ENCODE measurements at places on chromosomes 2 and 18.

DNA sequence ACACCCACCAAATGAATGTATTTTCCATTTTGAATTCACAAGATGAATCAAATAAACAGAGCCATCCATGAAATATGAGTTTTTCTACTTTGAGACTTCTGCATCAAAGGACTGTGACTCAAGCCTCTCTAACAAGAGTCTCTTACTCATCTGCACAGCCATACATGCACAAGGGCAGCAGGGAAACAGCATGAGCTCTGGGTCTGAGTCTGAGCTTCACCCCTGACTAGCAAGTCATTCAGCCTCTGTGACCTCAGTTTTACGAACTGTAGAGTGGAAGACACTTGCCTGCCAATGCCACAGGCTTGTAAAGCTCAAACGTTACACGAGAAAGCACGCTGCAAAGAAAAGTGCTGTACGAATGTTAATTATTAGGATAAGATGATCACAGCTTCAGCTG lies 42.9 kb downstream of the MREG start:
- DNase-seq = no peak

DNA sequence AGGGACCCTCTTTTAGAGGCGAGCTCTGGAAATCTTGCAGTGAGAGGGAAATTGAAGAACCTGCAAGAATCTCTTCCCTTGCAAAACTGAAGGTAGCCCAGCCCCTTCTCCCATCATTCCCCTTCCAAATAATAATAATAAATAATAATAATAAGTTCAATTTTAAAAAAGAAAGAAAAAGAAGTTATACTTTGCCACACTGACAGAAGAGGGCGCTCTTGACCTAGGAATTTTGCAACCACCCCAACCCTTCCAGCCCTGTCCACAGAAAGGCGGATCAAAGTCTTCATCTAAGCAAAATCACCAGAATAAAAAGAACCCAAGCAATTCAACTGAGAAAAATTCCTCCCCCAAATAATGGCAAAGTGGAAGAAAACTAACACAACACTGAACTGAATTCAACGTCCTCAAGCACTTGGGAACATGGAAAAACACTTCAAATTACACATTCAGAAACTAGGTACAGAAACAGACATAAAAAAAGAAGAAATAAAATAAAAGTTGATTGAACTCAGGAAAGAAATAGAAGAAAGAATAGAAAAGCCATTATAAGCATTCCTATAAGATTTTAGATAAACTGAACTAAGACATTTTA lies 98.9 kb upstream of the GLS start:
- peak; percentile 46 for DNase-seq

DNA sequence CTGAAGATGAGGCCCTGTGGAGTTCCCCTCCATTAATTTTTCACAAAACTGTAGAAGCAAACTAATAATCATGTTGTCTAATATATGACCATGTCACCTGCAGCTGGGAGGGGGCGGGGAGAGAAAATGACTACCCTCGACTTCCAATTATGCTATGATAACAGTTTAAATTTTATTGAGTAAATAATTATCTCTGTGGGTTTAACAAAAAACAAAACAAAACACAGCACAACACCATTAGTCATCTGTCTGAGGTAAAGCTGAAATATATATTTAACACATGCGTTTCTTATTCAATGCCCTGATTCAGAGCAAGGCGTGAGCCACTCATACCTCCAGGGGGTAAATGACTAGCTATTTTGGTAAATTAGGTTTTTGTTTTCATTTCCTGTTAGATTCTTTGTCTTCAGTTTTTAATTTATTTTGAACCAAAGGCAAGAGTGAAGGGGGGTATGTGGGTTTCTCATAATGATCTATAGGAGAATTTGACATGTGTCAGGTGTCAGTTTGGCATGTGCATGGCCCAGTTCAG lies 77.4 kb upstream of the ZCCHC2 start:
- DNase-seq = no peak

GRCh38 chr2:173963323-173963816 lies 1.8 kb downstream of the SP3 start:
- peak; percentile 79 for DNase-seq

- DNase-seq = peak; percentile 39
These were observed 117.6 kb downstream of the METTL8 start for GRCh38 chr2:171316220-171316619.

- DNase-seq = no peak
These were observed 3.7 kb downstream of the IL1RL2 start for GRCh38 chr2:102190430-102191107.

DNA sequence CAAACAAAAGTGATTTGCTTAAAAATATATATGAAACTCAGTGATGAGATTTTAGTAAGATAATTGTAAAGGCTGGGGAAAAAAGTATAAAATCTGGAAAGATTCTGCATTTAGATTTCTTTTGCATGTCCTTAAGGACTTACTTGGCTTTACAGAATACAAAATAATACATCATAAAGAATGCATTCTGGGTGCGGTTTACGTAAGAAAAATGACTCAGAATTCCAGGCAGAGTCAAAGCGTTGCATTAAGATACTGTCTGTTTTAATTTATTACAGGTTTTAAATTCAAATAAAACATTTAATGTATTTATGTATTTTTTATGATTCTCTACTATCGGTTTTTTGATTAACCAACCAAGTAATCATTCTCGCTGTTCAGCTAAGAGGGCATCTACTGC lies 178.0 kb downstream of the SH3BP4 start:
- DNase-seq = no peak

- no peak for DNase-seq
These were observed 364.8 kb downstream of the TGIF1 start for GRCh38 chr18:3814816-3815215.

- no peak for DNase-seq
These were observed 10.1 kb downstream of the TWIST2 start for GRCh38 chr2:238857959-238858358.

GRCh38 chr2:26191316-26192159 lies 18.6 kb downstream of the GAREM2 start:
- DNase-seq = no peak

DNA sequence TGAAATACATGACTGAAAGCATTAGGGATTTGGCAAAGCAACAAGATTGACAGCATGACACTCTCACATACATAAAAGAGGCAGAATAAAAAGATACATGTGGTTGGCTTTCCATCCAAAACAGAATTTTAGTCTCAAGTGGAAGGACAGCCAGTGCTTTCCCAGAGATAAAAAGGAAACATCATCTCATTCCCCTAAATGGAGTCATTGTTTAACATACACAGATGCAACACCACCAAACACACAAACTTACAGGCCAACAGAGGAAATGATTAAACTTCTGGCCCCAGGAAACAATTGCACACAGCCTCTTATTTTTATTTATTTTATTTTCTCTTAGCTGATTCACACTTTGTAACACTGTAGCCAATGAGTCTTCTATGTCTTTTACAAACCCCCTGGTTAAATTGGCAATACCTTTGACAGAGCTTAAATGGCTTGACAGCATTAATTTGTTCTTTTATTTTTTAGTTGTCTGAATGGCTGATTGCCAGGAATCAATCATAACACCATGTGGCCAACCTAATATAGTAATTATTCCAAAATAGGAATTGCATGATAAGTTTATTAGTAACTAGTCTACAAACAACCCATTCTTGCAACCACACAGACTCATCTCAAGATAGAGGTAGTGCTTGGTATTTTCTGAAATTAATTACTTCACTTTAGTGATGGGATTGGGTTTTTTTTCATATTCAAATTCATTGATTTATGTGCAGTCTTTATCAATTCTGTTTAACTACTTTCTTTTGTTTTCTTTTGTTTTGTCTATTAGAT lies 190.5 kb downstream of the RND3 start:
- no peak for DNase-seq

GRCh38 chr18:49177071-49177470 lies 226.3 kb upstream of the SMAD7 start:
- DNase-seq = no peak

- DNase-seq = peak; percentile 29
These were observed 9.9 kb downstream of the ALPK2 start for GRCh38 chr18:58618822-58619595.

DNA sequence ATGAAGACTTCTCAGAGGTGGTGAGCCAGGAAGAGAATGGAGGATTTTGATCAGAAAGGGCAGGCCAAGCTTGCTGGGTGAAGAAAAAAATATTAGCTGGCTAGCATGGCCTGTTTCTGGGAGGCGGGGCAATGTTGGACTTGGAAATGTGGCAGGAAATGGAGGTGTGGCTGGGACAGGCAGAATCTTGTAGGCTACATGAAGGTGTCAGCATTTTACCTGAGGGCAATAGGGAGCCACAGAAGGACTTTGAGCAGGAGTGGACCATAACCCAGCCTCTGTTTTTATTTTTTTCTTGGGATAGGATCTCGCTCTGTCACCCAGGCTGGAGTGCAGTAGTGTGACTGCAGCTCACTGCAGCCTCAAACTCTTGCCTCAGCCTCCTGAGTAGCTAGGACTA lies 31.7 kb downstream of the EMX1 start:
- DNase-seq = no peak

GRCh38 chr18:41320100-41320499 lies 634.9 kb upstream of the PIK3C3 start:
- DNase-seq = no peak

- DNase-seq = no peak
These were observed 20.5 kb downstream of the SPIRE1 start for GRCh38 chr18:12637393-12637792.

DNA sequence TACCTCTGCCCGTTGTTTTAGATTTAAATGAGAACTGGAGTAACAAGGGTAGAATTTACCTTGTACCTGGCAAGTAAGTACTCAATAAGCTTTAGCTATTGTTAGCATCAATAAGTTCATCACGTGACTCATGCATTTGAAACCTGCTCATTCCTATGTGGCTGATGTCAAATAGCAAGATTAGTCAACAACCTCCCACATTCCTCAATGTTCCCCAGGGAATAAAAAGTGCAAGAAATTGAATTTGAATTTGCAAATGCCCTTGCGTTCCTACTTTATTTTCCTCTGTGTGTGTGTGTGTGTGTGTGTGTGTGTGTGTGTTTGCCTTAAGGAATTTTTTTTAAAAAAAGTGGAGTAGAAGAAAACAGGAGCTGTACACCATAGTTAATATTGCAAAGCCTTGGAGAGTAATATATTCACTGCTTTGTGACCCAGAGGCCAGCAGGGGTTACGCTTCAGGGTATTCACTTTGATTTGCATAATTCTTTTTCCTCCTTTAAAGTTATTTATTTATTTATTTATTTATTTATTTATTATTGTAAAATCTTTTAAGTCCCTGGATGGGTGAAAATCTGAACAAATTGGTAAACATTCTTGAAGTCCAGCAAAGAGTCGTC lies 43.9 kb upstream of the DNAH7 start:
- DNase-seq = no peak

GRCh38 chr2:137221797-137222492 lies 456.6 kb downstream of the THSD7B start:
- DNase-seq = no peak

DNA sequence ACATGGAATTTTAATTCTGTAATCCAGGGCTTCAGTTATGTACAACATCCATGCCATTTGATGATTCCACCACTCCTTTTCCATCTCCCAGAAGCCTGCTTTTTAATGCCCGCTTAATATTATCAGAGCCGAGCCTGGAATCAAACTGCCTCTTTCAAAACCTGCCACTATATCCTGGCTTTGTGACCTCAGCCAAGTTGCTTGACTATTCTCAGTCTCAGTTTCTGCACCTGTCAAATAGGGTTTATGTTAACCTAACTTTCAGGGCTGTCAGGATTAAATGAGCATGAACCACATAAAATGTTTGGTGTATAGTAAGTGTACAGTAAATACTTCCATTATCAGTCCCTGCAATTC lies 108.7 kb downstream of the XRCC5 start:
- DNase-seq = no peak

DNA sequence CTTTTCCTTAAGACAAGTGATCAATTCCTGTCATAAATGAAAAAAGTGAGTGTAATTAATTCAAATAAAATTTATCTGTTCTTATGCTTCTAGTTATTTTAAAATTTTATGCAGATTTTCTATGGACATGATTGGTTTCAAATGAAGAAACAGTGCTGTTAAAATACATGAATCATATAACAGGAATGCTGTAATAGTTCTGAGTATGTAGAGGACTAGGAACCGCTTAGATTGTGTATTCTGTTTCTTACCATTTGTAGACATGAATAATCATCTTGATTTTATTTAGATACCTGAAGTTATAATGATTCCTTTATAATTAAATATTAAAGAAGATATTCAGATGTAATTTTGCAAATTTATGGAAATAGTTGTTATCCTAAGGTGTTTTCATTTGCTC lies 3.5 kb downstream of the ACTR2 start:
- DNase-seq = no peak

DNA sequence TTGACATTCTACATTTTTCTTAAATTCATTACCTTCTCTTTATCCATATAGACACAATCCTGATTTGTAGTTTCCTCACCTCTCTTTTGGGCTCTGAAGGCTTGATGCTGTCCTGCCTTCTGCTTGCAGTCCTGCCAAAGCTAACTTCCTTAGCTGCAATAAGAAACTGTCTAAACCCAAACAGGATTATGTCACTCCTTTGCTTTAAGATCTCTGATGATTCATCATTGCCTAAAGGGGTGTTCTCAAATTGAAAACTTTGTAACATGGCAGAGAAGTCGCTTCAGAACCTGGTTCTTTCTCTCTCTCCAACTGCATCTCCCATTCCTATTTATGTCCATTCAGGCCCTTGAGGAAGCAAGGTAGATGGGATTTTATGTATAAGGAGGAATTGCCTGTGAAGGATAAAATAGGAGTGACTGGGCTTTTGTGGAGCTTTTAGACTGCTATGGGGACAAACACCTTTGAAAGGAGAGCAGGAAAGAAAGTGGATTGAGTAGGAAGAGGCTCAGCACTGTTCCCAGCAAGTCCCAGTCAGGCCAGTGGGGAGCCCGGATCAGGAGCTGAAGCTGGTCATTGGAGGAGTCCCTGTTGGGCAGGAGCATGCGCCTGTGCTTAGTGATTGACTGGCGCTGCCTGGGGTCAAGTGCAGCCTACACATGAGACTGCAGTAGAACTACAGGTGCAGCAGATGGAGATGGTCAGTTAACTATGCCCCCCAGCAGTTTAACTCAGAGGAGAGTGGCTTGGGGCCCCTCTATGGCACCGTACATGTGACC lies 390.6 kb downstream of the CTNNA2 start:
- no peak for DNase-seq

DNA sequence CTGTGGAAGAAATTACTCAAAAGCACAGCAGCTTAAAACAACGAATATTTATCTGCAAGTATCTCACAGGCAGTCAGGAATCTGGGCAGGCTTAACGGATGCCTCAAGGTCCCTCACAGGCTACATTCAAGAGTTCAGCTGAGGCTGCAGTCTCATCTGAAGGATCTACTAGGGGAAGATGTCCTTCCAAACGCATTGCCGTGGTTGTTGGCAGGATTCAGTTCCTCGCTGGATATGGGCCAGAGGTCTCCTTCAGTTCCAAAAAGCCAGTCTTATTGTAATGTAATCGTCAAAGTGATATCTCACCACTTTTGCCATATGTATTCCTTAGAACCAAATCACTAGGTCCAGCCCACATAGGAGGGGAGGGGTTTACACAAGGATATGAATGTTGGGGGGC lies 98.2 kb upstream of the EPAS1 start:
- DNase-seq = no peak

GRCh38 chr2:214066862-214067261 lies 344.0 kb upstream of the VWC2L start:
- DNase-seq = no peak

Data from femur (tissue), 1 donor.